Activated CD4-positive, alpha-beta T cell treated with anti-CD3 and anti-CD28 coated beads for 24 hours (primary cell): ENCODE measurements at places on chromosomes 12 and 14.

DNA sequence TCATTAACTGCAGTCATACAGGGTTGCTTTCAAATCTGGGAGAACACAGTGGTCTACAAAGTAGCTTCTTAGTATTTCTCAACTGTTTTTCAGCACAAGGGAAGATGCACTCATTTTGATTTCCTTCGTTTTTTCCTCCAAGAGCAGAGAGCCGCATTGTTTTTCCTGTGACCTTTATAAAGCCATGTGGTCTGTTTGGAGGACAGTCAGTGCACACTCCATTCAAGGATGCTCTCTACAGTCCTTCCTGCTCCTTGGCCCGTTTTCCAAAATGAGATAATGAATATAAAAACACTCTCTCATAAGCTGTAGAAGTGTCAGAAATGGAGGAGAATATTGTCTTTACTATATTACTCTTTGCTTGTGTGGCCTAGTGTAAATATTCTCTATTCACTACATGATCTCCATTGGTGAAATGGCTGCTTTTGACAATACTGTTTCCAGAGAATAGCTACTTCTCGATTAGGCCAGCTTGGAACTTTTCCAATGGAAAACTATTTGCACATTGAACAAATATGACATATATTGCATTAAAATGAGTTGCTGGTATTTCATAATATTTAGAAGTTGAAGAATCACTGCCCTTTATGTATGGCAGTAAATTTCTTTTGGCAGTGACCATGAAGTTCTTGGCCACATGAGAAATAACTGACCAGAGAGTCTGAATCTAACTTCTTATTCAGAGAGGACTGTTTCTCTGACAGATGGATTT lies 393.1 kb upstream of the RGS6 start:
- DNase-seq: no peak

- DNase-seq: no peak
These were observed 16.1 kb upstream of the CD69 start for GRCh38 chr12:9776781-9777180.

- no peak for DNase-seq
These were observed 42.6 kb downstream of the NELL2 start for GRCh38 chr12:44833561-44833960.

- DNase-seq: no peak
These were observed 32.4 kb downstream of the STXBP6 start for GRCh38 chr14:25017562-25017961.

GRCh38 chr14:81144824-81145603 lies 75.7 kb downstream of the GTF2A1 start:
- no peak for DNase-seq

DNA sequence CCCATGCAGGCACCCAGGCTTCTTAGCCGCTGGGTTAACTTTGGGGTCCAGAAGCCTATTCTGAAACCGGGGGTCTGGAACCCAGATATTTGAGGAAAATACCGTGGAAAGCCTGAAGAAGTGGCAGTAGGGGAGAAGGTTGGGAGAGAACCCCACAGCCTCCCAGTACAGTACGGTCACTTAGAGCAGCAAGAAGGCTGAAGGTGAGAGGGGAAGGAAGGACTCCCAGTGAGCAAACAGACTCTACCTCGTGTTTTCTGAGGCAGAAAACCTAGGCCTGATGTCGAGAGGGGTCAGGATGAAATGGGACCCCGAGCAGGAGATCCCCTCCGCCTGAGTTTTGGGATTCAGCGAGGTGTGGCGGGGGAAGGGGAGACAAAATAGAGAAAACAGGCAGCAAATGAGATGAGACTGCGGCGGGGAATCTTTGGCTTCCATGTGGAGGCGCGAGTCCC lies 10.7 kb upstream of the CALCOCO1 start:
- DNase-seq: no peak

DNA sequence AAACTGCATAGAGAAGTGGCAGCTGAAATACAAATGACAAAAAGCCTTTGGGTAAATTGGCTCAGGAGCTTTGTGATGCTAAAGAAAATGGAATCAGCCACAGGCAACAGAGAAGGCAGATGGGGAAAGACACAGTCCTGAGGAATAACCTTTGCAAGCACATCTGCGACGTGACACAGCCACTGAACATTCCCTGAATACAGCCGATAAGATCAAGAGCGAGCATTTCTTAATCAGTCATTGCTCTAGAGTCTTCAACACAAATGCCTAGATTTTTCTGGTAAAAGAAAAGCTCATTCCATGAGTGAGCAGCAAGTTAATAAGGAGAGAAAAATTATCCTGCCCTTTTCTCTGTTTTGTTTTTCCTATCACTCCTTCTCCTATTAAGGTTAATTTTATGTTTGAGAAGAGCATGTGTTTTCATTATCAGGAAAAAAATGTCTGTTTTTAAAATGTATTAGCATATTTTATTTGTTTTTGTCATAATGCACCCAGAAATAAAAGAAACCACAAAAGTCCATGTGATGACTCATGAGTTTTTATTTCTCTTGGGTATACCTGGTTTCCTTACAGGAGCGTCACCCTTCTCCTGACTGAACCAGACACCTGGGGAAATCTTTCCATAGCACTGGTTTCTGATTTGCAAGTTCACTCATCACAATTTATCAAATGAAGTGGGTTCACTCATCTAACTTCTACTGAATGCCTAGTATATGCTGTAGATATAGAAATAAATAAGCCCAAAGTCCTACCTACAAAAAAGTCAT lies 45.4 kb upstream of the PCED1B start:
- no peak for DNase-seq

DNA sequence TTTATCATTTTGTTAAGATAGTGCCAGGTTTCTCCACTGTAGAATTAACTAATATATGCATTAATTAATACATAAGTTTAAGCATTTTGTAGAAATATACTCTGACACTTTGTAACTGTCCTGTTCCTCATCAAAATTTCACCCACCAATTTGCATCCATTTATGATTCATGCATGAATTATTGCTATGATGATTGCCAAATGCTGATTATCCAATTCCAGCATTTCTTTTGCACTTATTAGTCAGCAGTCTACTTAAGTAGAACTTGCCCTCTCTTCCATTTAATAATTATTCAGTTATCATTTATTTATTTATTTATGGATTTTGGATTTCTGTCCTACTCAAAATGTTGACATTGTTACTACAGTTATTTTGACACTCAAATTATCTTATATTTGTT lies 72.2 kb downstream of the SLC6A15 start:
- DNase-seq: no peak

DNA sequence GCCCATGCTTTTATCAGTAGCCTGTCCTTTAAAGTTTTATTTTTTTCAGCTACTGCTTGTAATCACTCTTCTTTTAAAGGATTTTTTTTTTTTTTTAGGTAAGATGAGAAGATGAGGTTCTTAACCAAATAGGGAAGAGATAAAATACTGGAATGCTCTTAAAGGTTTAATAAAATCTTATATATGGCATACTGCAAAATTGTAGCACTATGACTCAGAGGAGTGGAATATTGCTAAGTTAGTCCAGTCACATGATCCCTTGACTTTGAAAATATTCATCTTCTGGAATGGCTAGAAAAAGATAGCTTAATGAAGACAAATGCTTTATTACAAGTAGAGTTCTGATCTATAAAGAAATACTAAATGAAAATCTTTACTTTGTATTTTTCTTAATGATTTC lies 116.6 kb downstream of the NAV3 start:
- DNase-seq: no peak

- no peak for DNase-seq
These were observed 48.0 kb downstream of the CD163L1 start for GRCh38 chr12:7395950-7396349.

DNA sequence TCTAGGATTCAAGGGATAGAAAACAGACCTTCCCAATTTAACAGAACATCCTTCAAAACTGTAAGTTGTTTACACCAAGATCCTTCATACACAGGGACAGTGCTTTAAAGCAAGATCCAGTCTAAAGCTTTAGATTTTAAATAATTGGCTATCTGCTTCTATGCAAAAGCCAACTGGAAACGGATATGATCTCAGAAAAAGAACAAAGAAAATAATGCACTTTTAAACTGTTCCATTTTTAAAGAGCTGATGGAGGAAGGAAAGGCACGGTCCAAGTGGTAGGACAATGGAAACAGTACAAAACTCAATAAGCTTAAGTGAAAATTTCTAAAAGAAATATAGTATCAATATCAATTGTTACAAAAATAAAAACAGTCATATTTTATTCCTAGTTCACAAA lies 27.7 kb downstream of the LRP6 start:
- DNase-seq: no peak

DNA sequence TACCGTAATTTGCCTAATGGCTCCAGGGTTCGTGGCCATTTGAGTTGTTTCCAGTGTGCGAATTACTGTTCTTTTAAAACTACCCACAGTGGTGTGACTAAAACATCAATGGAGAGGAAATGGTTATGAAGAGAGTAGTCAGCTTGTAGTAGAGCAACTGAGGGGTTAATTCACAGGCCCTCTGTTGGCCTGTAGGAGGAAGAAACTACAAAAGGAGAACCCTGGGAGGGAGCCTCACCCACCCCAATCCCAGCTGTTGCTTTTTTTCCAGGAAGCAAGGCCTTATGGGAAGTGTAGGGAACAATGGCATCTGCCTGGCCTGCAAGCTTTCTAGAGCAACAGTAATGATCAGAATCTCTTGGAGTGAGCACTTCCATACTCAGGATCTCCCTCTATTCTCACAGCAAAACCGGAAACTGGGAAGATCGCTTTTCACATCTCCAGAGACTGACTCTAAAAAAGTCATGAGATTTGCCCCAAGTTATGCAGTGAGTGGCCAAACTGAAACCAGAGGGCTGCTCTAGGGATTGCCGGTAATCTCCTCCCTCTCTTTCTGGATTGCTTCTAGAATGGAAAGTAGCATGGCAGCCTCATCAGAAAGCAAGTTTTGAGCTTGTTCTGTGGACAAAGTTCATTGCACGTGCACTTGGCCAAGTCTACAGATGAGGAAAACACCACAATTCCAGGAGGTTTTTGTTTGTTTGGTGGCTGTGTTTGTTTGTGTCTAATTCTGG lies 125.3 kb upstream of the PWP1 start:
- no peak for DNase-seq

DNA sequence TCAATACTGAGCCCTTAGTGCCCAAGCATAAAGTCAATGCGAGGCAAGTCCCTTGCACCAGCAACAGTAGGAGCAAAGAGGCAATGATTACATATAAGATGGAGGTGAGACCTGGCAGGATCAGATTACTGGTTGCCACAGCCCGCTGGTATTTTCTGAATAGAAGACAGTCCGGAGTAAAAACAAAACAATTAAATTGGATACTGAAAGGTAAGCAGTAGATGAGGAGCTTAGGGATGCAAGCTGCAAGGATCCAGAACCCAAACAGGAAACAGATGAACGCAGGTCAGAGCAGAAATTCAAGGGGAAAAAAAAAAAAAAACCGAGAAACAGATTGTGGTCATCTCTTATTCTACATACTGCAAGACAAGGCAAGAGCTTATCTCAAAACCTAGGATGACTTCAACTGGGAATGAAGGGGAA lies 119.6 kb downstream of the MED13L start:
- DNase-seq: no peak

GRCh38 chr12:117896009-117896408 lies 72.8 kb downstream of the KSR2 start:
- no peak for DNase-seq

DNA sequence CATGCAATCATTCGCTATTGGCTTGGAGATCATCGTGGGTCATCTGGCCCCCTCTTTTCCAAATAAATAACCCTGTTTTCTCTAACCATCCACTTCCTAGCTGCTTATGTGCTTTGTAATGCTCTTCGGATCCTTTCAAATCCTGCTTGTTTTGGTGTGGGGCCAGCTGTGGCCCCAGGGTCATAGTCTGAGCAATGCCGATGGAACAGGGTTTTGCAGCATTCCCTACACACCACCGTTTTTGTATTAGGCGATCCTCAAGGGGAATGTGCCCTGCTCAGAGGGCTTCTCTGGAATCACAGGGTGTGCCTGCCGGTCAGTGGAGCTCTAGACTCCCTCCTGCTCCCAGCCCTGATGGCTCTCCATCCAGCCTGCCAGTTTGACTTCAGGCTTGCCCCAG lies 78.1 kb upstream of the NRXN3 start:
- DNase-seq: no peak

DNA sequence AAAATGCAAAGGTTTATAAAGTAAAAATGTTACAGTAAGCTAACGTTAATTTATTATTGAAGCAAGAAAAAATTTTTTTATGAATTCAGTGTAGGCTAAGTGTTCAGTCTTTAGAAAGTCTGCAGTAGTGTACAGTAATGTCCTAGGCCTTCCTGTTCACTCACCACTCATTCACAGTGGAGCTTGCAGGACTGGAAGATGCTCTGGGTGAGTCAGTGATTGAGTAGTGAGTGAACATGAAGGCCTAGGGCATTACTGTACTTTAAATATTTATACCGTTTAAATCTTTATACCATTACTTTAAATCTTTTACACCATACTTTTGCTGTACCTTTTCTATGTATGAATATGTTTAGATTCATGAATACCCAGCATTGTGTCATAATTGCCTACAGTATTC lies 120.3 kb upstream of the SLC38A4 start:
- DNase-seq: no peak
